ENCODE measurements at places on chromosomes 6 and 20.

DNA sequence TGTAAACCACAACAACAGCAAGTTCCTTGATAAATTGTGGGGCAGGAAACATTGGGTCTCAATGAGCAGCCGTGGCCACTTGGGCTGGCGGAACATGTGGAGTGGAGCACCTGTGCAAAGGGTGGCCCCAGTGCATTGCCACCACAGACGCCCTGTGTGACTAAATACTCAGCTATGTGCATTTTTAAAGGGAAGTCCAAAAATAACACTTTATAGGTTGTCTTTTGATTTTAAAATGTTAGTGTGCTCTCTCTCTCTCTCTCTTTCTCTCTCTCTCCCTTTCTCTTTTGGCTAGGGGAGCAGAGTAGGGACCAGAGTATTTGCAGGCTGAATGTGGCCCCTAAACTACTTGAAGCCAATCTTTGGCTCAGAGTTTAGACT, 236.3 kb downstream of the BCAS1 start:
- no peak for DNase-seq

DNA sequence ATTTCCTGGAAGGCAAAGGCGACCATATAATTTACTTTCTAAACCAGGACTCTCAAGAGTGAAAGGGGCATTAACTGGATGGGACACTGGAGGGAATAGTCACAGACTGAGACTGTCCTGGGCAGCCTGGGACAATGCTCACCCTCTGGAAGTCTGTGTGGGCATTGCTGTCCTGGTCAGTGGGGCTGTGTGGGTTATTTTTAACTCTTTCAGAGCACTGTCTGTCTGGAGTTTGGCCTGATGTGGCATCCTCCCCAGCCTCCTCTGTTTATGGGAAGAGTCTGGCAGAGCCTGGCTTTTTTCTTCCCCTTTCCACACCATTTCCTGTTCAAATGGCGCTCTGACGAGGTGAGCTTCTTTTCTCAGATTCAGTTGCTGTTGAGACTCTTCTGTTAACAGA, 11.7 kb downstream of the DAAM2 start:
- no peak for DNase-seq

DNA sequence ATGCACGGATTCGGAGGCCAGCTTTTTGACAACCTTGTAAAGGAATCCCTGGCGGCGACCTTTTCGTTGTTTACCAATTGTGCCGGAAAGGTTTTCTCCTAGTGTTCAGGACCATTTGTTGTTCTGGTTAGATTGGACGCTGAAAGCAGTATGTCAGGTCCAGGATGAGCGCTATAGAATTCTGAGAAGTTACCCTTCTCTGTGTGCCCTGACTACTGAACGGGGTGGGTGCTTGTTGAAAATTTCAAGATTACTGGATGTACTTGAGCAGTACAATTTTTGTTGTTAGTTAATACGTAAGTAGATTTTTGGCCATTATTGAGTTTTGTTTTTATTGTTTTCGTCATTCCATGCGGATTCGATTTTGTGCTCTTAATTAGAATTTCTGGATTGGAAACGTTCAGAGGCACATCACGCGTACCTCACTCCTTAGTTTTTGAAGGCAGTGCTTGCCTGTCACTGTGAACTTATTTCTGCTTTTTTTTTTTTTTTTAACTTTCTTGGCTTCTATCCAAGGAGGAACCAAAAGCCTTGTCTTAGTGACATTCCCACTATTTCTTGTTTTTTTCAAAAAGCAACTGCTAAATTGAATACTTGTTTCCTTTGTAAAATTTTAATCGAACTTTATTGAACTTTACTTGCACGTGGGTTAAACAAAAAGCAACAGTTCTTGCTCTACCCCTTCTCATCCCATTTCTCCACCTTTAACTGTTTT, 898 bp downstream of the XRN2 start:
- DNase-seq = no peak

DNA sequence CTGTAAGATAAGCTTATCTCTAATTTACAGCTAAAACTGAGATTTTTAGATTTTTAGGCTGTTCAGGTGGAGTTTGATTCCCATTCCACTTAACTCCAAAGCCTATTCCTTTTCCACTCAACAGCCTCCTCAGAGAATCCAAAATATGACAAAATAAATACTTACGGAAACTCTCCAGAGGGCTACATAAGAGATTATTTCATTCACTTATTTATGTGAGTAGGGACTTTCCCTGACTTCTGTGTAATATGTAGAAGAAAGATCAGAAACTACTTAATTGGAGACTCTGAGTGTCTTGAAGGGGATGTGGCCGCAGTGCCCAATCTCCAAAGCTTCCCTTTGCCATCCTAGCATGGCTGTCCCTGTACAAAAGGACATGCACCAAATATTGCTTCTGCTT, 72.1 kb upstream of the ISM1 start:
- DNase-seq = no peak

GRCh38 chr6:119501798-119502483, 152.4 kb upstream of the MAN1A1 start:
- no peak for DNase-seq

DNA sequence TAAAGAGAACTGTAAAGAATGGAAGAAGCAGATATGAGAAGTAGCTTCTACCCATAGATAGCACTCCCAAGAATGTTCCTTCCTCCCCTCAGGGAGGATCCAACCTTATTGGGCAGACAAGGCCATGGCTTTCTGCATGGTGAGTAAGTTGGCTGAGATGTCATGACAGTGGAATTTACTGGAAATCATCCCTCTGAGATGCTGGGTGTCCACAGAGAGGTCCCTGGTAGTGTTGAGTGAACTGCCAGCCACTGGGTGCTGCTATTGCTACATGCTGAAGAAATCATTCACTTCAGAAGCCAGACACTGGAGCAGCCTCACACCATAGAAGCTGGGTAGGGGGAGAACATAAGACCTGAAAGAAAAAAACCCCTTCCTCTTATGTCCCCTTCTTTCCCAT, 46.4 kb upstream of the FERMT1 start:
- DNase-seq = no peak

GRCh38 chr20:60650087-60650486, 602.0 kb upstream of the CDH4 start:
- DNase-seq = no peak

Data from skeletal muscle cell (primary cell).